ENCODE measurements at places on chromosomes 11 and 22.

GRCh38 chr11:108793138-108793537 is 128.3 kb downstream of the DDX10 start:
- no peak for DNase-seq

GRCh38 chr11:77561257-77561656 is 28.5 kb upstream of the AQP11 start:
- no peak for DNase-seq

GRCh38 chr22:28798810-28799605 is 1.4 kb downstream of the XBP1 start:
- no peak for DNase-seq

- no peak for DNase-seq
Observed at GRCh38 chr11:12376259-12377081, 901 bp upstream of the PARVA start.

GRCh38 chr11:69155302-69156234 is at the start of gene SMIM38:
Gene SMIM38 (plus strand): TSS chr11:69155935. CDS start chr11:69157847, 1,912 bp downstream.
- DNase-seq = no peak

- DNase-seq = no peak
Observed at GRCh38 chr11:81359476-81359875, 1374.2 kb downstream of the FAM181B start.

- DNase-seq = no peak
Observed at GRCh38 chr22:38258895-38259294, 13.9 kb downstream of the TMEM184B start.

DNA sequence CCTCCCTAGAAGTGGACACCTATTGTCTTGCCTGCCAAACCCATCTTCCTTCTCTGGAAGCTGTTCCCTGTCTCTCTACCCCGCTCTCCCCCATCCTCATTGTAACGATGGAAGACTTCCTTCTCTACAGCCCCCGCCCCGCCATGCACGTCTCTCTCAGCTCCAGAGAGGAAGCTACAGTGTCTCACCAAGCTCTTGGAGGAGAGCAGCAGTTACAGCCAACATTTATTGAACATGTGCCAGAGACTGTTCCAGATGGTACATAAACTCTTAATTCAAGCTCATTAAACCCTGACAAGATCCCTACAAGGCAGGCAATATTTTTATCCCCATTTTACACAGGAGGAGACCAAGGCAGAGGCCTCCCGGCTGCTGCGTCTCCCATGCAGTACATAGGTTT is 15.1 kb downstream of the MCHR1 start:
- DNase-seq = no peak

Measured in stimulated activated CD4-positive, alpha-beta T cell treated with anti-CD3 and anti-CD28 coated beads, TNF-alpha, amount 100 ng/mL, for 1 hour (primary cell).